ENCODE measurements at places on chromosomes 1 and 21.
A peak's percentile ranks its signal among the peaks of the same experiment; 100 is the strongest.

GRCh38 chr1:94866164-94866807 is 46.1 kb downstream of the SLC44A3 start:
- no peak for DNase-seq

GRCh38 chr1:23438545-23438944 is 14.0 kb upstream of the TCEA3 start:
- no peak for DNase-seq

- DNase-seq: no peak
Measured at GRCh38 chr1:153659175-153659534, 652 bp downstream of the SNAPIN start.

- no peak for DNase-seq
Measured at GRCh38 chr1:19091196-19091953, 118.7 kb downstream of the UBR4 start.

DNA sequence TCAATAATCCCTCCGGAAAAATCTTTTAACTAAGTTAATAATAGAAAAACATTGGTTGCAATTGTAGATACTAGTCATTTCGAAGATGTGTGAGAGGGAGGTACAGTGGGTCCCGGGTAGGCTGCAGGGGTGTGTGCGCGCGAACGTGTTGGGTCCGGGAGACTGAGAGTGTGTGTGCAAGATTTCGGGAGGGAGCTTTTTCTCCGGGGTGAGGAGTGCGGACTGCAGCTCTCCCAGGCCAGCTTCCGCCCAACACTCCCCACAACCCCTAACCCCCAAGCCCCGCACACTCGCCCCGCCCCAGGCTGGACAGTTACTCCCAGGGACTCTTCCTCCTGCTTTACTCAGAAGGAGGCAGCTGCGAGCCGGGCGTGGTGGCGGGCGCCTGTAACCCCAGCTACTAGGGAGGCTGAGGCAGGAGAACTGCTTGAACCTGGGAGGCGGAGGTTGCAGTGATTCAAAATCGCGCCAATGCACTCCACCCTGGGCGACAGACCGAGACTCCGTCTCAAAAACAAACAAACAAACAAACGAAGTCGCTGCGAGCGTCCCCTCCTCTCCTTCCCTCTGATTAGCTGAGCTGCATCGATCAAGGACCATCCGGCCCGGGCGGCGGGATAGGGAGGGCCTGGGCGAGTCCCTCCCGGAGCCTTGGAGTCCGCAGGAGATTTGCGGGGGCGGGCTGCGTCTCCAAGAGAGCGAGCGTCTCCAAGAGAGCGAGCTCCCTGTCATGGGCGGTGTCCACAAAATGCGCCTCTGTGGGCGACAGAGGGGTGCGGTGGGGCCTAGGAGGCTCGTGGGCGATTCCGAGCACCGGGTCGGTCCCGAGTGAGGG is 28.3 kb upstream of the PPM1J start:
- no peak for DNase-seq

- DNase-seq: no peak
Measured at GRCh38 chr1:77553568-77554291, 128.7 kb downstream of the ZZZ3 start.

DNA sequence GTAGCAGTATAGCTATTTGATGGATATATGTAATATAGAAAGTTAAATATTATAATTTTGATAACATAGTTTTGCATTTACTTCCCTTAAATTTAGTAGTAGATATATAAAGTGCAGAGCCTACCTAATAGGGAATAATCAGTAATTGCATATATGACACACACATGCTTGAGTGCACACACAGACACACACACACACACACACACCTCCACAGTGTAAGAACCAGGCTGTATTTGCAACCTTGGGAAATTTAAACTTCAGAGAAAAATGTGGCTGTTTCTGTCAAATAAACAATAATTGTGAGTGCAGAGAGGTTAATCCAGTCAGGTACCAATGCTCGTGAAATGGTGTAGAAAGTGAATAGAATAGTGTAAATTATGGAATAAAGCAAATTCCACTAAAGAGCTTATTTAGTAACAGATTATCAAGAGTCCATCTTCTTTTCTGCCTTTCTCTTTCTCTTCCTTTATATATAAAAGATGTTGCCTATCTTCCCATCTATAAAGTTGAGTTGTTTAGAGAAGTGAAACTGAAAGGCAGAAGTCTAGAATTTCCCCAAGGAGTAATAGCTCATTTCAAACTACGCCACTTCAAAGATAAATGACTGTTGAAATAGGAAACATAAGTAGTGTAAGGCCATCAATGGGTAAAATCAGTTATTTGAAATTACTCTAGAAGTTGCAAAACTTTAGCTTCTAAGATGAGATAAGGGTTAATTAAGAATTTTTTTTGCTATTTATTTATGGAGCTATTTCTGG is 273.7 kb downstream of the SRGAP2C start:
- no peak for DNase-seq

- no peak for DNase-seq
Measured at GRCh38 chr1:110038271-110038670, 3.8 kb downstream of the STRIP1 start.

DNA sequence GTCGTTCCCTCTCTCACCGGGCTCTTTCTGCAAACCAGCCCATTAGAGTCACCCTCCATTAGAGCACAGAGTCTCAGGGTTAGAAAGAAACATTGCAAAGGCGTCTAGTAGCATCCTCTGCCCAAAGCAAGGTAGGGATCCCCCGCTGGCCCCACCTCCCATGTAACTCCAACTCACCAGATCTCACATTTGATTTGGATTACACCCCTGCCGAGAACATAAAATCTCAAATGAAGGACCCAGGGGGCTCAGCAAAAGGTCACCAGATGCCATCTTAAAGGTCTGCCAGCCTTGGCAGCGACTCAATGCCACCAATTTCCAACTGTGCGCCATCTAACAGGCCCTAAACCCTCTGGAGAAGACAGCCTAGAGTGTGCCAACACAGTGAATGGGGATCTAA is 14.1 kb downstream of the C1orf87 start:
- no peak for DNase-seq

DNA sequence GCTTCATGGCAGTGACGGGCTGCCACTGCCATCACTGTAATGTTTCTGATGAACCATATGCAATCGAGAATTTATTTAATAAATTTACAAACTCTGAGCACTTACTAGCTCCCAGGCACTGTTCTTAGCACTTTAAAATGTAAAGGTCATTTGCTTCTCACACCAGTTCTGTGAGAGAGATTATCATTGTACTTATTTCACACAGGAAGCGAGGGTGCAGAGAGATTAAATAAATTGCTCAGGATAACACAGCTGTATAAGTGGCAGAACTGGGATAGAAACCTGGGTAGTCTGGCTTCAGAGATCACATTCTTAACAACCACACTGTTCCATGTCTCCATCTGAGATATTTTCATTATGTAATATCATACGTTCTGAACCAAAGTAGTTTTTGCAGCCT is 119.9 kb downstream of the MAST2 start:
- no peak for DNase-seq

DNA sequence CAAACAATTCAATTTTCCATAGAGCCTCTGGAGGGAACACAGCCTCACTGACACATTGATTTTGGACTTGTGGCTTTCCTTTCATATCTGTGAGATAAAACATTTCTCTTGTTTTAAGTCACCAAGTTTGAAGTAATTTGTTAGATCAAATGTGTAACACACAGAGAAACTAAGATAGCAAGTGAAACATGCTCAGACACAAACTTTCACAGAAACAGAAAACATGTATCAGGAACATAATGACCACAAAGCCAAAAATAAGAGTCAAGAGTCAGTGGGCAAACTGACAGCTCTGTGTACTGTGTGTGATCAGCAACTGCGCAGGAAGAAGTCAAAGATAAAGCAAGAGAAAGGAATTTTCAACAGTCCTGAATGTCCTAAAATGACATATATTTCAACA is 1237.5 kb downstream of the AMY1C start:
- DNase-seq: no peak

GRCh38 chr1:7672864-7673263 is 98.2 kb upstream of the VAMP3 start:
- no peak for DNase-seq

DNA sequence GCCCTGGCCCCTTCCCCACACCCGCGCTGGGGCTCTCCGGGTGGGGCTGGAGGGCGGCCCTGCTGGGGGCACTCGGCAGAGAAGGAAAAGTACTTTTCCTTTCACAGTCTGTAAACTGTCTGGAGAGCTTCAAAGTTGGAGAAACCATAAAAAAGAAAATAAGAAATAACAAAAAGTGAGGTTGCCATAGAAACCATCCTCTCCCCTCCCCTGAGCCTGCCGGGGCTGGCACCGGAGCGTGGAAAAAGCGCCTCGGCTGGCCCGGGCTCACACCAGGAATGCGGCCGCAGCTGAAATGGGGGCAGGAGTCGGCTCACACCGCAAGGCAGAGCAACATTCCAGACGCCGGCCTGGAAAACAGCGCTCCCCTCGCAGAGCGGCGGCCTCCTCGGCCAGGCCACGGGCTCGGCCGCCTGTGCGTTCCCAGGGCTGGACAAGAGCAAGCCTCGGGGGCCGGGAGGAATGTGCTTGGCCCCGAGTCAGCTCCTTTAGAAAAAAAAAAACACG is 69.2 kb downstream of the MORN1 start:
- DNase-seq: no peak

GRCh38 chr1:203342192-203342940 is 8.6 kb downstream of the FMOD start:
- no peak for DNase-seq

DNA sequence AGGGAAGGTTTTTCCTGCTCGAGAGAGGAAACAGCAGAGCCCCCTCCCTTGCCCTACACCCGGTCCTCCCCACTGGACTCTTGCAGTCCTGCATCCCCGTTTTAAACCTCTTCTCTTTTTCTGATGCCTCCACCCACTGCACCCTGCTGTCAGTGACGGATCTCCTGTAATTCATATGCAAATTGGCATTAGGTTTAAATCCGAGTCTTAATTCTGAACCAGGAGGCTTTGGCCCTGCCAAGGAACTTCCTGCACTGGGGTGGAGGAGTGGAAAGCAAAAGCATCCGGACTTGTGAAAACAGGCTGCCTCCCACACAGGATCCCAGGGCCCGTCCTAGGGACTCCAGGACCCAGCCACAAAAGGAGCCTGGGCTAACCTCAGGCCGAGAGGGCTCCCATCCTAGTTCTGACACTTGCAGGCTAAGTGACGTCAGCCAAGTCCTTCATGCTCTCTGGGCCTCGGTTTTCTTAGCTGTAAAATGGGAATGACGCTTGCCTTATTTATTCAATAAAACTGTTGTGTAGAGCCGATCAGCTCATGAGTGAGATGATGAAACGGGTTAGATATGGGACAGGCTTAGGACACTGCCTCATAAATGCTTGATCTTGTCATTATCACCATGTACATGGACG is 613.3 kb downstream of the AJAP1 start:
- DNase-seq: no peak

- peak; percentile 38 for DNase-seq
Measured at GRCh38 chr1:58784758-58785441, 1.1 kb upstream of the JUN start.
